Calu3 (cell line): ENCODE measurements at places on chromosomes 1 and 21.
A peak's percentile ranks its signal among the peaks of the same experiment; 100 is the strongest.

DNA sequence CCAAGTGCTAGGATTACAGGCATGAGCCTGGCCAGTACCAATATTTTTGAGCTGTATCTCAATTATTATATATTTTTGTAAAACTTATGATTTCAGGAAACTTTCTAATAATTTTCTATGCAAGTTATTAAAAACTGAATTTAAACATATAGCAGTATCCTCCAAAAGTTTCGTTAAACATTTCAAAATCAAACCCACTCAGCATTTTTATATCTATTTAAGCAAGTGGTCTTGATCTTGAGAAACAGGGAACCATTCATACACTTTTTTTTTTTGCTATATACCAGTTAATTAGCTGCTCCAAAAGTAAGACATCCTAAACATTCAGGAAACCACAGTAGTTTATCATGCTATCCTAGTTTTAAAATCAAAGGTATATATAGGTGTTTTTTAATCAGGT is 22.0 kb downstream of the SHCBP1L start:
- H3K4me1 ChIP-seq, result no peaks in the 10 kb centered on the region
- no peaks in the 10 kb centered on the region for H3K27me3 ChIP-seq
- DNase-seq, result no peak
- H3K36me3 ChIP-seq, result no peaks in the 10 kb centered on the region
- no peak overlapping the region for H3K27ac ChIP-seq
- no peak overlapping the region for H3K4me3 ChIP-seq

DNA sequence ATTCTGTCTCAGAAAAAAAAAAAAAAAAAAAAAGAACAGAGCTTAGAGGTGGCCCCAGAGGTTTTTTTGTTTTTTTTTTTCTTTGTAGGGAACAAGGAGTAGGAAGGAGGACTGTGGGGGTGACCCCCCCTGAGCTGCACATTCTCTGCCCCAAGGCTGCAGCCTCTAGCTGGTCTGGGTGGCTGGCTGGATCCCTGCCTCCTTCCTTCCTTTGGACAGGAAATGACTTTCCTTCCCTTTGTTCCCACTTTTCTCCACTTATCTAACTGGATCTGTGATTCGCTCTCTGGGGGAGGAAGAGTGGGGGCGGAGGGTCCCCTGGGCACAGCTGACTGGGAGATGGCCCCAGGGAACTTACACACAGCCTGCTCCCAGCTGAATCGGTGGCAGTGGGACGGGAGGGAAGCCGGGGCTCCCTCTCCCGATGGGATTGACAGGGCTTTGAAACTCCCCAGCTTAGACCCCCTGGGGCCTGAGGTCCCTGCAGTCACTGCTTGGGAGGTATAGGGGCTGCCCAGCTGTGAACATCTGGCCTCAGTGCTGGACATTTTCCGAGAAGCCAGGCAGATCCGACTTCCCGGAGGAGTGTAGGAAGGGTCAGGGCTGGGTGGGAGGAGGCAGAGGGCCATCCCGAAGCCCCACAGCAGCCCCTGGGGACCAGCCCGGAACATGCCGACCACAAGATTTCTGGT is 2.1 kb downstream of the FBLIM1 start:
- no peak for DNase-seq
- no peaks in the 10 kb centered on the region for H3K27me3 ChIP-seq
- peaks cover 19% of the 10 kb centered on the region for H3K36me3 ChIP-seq
- no peak overlapping the region for H3K27ac ChIP-seq
- peaks cover 20% of the 10 kb centered on the region for H3K4me1 ChIP-seq

GRCh38 chr1:115156826-115157468 is 67.6 kb upstream of the TSPAN2 start:
- H3K4me1 ChIP-seq, result no peaks in the 10 kb centered on the region
- DNase-seq, result no peak
- no peaks in the 10 kb centered on the region for H3K36me3 ChIP-seq
- H3K27ac ChIP-seq, result no peak overlapping the region
- peaks cover 30% of the 10 kb centered on the region for H3K27me3 ChIP-seq
- H3K4me3 ChIP-seq, result no peak overlapping the region

DNA sequence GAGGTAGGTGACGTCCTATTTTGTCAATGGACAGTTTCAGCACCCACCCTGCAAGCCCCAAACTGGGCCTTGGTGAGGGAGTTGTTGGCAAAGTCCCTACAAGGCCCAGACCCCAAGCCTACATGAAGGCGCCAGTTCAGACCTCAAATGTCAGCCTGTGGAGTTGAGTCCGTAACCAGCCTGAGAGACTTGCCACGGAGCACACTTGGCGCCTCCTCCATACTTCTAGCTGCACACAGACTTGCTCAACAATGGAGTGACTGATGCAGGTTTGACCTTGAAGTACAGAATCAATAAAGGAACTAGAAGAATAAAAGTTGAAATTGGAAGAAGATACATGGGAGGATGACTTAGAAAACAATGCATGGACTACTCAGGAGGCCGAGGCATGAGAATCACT is 134.3 kb downstream of the PROX1 start:
- no peak overlapping the region for H3K27ac ChIP-seq
- H3K4me1 ChIP-seq, result peaks cover 12% of the 10 kb centered on the region
- DNase-seq, result no peak

GRCh38 chr1:208924928-208925327 is 658.6 kb upstream of the CAMK1G start:
- no peaks in the 10 kb centered on the region for H3K36me3 ChIP-seq
- no peak overlapping the region for H3K27ac ChIP-seq
- no peaks in the 10 kb centered on the region for H3K4me1 ChIP-seq
- peaks cover 25% of the 10 kb centered on the region for H3K27me3 ChIP-seq

DNA sequence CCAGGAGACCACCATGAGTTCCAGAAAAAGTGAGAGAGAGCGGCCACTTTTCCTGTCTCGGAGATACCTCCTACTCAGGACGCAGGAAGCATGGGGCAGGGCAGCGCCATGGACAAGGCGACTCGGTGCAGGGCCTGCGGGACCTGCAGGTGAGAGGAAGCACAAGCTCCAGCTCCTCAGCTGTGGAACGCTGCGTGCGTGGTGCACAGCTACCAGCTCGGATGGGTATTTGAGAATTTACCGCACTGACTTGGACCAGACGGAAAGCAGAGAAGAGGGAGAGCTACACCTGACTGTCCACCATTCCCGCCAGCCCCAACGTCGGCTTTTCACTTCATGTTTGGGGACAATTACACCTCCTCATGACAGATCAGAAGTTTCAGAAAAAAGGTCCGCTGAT is 8.2 kb upstream of the CDK11A start:
- H3K36me3 ChIP-seq, result peaks cover 16% of the 10 kb centered on the region
- H3K27ac ChIP-seq, result no peak overlapping the region
- H3K27me3 ChIP-seq, result no peaks in the 10 kb centered on the region
- no peaks in the 10 kb centered on the region for H3K4me1 ChIP-seq

GRCh38 chr1:101043776-101044175 is 18.2 kb upstream of the DPH5 start:
- no peak overlapping the region for H3K27ac ChIP-seq
- no peak overlapping the region for H3K4me3 ChIP-seq
- no peaks in the 10 kb centered on the region for H3K27me3 ChIP-seq
- H3K36me3 ChIP-seq, result no peaks in the 10 kb centered on the region
- DNase-seq, result no peak

DNA sequence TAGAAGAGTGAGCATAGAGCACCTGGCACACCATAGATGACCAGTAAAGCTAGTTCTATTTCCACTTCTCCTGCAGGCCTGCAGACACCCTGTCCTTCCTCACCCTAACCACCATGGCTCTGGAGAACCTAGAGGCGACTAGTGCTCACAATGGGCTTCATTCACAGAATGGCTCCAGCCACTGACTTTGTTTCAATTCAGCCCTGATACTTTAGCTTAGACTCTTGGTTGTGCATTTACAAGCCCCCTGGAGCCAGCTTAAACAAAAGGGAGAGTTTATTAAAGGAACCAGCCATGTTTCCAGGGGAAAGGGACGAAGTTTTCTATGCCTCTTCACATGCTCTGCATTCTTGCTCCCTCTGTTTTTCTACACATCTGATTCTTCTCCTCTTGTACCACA is 123.7 kb downstream of the NAV1 start:
- H3K27me3 ChIP-seq, result peaks cover 59% of the 10 kb centered on the region
- H3K27ac ChIP-seq, result no peak overlapping the region
- H3K4me1 ChIP-seq, result no peaks in the 10 kb centered on the region
- H3K4me3 ChIP-seq, result no peak overlapping the region
- no peak for DNase-seq
- no peaks in the 10 kb centered on the region for H3K36me3 ChIP-seq

GRCh38 chr1:8407652-8408051 is 89.7 kb downstream of the SLC45A1 start:
- no peaks in the 10 kb centered on the region for H3K36me3 ChIP-seq
- no peak overlapping the region for H3K27ac ChIP-seq
- peaks cover 18% of the 10 kb centered on the region for H3K4me1 ChIP-seq
- H3K27me3 ChIP-seq, result no peaks in the 10 kb centered on the region
- no peak overlapping the region for H3K4me3 ChIP-seq

- no peak overlapping the region for H3K27ac ChIP-seq
- H3K36me3 ChIP-seq, result peaks cover 6% of the 10 kb centered on the region
Measured at GRCh38 chr21:16115461-16115860, 385.7 kb downstream of the USP25 start.

GRCh38 chr1:12009318-12009947 is 9.9 kb upstream of the MIIP start:
- no peak for DNase-seq
- peaks cover 6% of the 10 kb centered on the region for H3K4me1 ChIP-seq
- H3K27me3 ChIP-seq, result no peaks in the 10 kb centered on the region
- H3K4me3 ChIP-seq, result no peak overlapping the region
- peaks cover 6% of the 10 kb centered on the region for H3K36me3 ChIP-seq

- DNase-seq, result no peak
- H3K4me1 ChIP-seq, result peaks cover 24% of the 10 kb centered on the region
- no peaks in the 10 kb centered on the region for H3K27me3 ChIP-seq
- H3K27ac ChIP-seq, result no peak overlapping the region
Measured at GRCh38 chr1:111647736-111648135, 28.1 kb downstream of the RAP1A start.

GRCh38 chr1:201502511-201502857 is 4.4 kb downstream of the CSRP1 start:
- H3K27me3 ChIP-seq, result no peaks in the 10 kb centered on the region
- peaks cover 40% of the 10 kb centered on the region for H3K36me3 ChIP-seq
- H3K4me1 ChIP-seq, result peaks cover 47% of the 10 kb centered on the region
- DNase-seq, result no peak
- H3K4me3 ChIP-seq, result no peak overlapping the region
- H3K27ac ChIP-seq, result peak overlapping the region; percentile 92

- no peak overlapping the region for H3K4me3 ChIP-seq
- H3K27ac ChIP-seq, result no peak overlapping the region
- H3K27me3 ChIP-seq, result peaks cover 7% of the 10 kb centered on the region
- H3K36me3 ChIP-seq, result no peaks in the 10 kb centered on the region
- DNase-seq, result no peak
Measured at GRCh38 chr1:10980841-10981727, 31.4 kb upstream of the TARDBP start.

DNA sequence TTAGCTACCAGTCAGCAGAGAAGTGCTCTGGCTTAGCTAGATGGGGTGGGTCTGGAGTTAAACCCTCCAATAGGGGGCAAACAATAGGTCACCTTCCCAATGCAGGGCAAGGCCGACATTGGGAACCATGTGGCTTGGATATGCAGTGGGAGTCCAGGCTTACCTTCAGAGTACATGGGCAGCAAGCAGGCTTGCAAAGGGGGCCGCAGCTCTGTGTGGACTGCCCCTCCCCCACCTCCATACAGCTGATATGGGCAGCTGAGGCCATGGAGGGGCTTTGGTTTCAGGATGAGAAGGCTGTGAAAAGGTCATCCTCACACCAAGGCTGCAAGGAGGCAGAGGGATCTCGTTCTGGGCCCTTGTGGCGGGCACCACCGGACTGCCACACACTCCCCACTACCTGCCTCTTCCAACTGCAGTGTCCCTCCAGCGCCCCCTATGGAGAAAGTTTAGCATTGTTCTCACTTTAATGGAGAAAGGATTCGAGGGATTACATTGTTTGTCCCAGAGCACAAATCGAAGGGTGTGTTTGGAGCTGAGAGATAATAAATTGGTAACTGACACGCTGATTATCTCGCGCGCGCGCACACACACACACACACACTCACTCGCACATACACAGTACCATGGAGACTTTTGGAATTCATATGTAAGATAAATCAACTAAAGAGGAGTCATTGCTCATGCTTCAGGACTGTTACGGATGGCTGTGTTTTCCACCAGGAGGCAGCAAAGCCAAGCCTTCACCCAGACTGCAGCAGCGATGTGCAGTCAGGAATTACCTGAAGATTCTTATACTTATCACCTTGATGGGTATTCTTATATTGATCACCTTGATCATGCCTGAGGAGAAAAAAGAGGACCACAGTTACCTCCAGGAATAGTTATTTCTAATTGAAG is 7.0 kb upstream of the SMCP start:
- no peak overlapping the region for H3K4me3 ChIP-seq
- peak; percentile 69 for DNase-seq
- no peak overlapping the region for H3K27ac ChIP-seq
- no peaks in the 10 kb centered on the region for H3K36me3 ChIP-seq
- H3K4me1 ChIP-seq, result no peaks in the 10 kb centered on the region

DNA sequence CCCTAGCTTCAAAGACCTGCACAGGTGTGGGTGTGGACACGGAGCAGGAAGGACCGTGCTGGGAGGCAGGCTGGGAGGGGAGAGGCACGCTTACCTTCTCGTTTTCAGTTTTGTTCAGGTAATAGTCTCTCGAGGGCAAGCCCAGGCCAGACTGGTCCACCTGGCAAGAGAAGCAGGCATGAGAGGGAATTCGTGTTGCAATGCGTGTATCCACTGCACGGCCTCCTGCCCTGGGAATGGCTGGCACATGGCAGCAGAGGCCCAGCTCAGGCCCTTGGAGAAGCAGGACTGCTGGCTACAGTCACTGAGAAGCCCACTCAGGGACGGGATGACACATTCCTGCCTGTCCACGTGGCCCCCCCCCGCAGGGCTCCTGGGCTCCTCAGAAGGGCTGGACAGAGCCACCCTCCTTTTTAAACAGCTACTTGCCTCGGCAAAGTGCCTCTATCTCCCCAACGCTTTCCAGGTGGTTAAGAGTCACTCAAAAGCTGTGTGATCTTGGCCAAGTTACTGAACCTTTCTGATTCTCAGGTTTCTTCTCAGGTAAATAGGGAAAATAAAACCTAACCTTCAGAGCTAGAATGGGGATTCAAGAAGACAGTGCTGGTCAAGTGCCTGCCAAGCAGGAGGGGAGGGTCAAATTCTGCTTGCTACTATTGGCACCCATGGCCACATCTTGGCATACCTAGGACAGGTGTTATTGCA is 32.7 kb downstream of the ECE1 start:
- H3K4me3 ChIP-seq, result no peak overlapping the region
- peaks cover 30% of the 10 kb centered on the region for H3K4me1 ChIP-seq
- H3K27ac ChIP-seq, result no peak overlapping the region
- no peaks in the 10 kb centered on the region for H3K27me3 ChIP-seq
- DNase-seq, result no peak
- H3K36me3 ChIP-seq, result peaks cover 27% of the 10 kb centered on the region

DNA sequence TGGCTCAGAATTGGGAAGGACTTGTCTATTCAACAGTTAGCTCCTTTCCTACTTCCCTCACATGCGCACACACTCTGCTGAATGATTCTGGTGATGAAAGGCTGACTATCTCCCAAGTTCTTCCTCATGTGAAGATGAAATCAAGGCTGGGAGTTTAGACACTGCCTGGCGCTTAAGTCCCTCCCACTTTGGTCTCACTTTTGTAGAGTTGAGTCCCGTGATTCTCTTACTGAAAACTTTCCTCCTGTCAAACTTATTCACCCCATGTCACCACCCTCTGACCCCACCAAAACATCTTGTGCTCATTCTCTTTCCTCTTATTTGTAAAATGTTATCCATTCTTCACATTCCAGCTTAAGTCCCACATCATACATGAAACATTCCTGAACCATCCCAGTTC is 8.4 kb upstream of the MRPS6 start:
- DNase-seq, result no peak
- H3K36me3 ChIP-seq, result no peaks in the 10 kb centered on the region
- no peaks in the 10 kb centered on the region for H3K4me1 ChIP-seq
- H3K27ac ChIP-seq, result no peak overlapping the region
- no peak overlapping the region for H3K4me3 ChIP-seq

- H3K27me3 ChIP-seq, result peaks cover 11% of the 10 kb centered on the region
- peak; percentile 45 for DNase-seq
- H3K4me3 ChIP-seq, result no peak overlapping the region
- peaks cover 34% of the 10 kb centered on the region for H3K4me1 ChIP-seq
Measured at GRCh38 chr1:9438431-9439073, 100.7 kb upstream of the SLC25A33 start.
